T-helper 1 cell (primary cell): ENCODE measurements at places on chromosomes 4 and X.
A peak's percentile ranks its signal among the peaks of the same experiment; 100 is the strongest.

DNA sequence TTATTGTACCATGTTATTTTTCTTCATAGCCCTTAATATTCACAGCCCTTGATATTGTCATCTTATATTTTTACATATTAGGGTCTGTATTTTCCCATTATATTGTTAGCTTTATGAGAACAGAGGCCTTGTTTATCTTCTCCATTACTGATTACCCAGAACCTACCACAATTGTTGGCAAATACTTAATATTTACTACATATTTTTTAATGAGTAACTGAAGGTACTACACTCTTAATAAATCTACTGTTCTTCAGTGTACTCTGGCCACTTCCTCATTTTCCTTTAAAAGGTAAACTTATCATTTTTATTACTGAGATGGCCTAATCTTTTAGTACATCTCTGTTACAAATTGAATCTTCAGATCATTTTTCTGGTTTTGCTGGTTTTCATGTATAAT, 133.5 kb downstream of the COL4A5 start:
- DNase-seq, result no peak

GRCh38 chr4:153252122-153252521, 47.9 kb downstream of the TRIM2 start:
- DNase-seq, result no peak

DNA sequence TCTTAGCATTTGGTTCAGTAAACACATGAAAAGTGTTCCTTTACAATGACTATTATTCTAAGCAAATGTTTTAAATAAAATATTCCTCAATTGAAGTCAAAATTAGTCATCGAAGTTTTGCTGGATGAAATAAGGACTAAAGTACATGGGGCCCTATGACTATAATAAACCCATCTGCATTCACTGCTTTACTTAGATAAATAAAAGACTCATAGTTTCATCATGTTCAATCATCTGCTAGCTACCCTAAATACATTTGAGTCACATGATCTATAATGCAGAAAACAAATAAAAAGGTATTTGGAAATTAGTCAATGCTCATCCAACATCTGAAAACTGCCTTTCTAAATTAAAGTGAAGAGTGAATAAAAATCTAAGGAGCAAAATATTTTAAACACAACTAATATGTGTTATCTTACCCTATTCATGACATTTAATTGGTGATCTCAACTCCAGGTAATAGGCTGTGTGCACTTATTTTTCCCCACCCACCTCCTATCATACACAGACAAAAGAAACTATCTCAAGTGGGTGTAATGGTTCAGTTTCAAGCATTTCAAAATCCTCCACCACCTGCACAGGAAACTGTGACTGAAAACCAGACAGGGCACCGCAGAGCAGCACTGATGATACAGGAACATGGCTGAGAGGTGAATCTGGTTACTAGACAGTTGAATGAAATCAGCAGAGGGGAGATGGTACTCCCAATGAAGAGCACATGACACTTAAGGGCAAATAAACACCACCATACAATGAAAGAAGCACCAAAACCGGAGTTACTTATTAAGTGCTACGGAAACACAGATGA, 78.6 kb downstream of the CAMK2D start:
- DNase-seq, result peak; percentile 59

DNA sequence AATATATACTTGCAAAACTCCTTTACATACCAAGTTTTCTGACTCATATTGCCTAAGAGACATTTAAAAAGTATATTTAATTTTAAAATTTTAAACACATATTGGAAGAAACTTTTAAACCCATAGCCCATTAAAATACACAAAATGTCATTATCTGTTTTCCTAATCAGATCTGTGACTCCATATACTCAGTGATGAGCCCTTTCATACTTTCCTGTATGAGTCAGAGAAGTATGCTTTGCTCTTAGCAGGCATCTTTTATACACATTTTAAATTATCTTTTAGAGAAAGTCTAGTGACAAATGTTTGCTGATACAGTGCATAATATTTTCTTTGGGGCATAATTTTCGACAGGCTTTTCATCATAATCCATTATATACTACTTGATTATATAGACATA, 26.4 kb downstream of the SPIN3 start:
- no peak for DNase-seq

GRCh38 chr4:174241162-174241561, 42.3 kb downstream of the FBXO8 start:
- DNase-seq, result no peak

DNA sequence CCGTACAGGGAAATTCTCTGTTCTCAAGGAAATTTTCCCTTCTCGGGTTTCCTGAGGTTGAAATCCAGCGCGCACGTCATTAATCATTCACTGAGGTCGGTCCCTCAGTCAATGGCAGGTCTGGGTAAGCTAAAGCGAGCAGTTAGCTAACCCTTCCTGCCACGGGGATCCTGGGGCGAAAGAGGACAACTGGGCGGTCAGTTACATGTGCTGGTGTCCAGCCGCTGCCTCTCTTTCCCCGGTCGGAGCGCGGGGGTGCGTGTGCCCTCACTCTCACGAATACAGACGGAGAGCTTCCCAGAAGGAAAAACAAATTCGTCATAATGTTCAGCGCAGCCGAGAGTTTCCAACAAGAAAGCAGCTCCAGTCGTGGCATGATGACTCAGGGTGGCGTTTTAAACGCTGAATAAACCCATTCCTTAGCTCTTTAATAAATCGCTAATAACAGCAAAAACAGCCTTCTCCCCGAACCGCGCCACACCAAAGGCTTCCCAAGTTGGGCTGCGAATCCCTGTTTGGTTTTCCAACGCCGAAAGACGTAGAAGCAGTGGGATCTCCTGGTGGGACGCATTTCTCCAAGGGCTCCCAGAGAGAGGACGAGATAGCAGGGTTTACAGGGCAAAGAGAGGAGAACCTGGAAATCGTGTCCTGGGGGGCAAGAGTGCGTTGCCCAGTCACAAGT, 752 bp upstream of the FGF5 start:
- no peak for DNase-seq

DNA sequence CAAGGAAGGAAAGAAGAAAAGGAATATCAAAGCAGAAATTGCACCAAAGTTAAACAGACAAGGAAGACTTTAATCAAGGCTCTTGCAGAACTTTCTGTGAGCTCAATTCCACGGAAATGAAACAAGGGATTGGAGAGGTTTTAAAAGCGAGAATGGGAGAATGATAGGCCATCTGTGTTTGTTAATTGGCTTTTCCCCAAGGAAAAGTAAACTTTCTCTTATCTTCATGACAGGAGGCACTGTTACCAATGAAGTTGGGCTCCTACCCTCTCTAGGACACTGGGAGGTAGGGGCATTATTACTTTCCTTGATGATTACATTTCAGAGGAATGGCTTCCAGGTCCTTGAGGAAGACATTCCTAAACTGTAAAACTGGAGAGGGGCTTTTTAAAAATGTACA, 328.8 kb upstream of the NWD2 start:
- DNase-seq, result no peak

GRCh38 chr4:54746218-54746617, 88.5 kb downstream of the KIT start:
- no peak for DNase-seq

- no peak for DNase-seq
Measured at GRCh38 chr4:111788099-111788498, 357.2 kb upstream of the FAM241A start.

DNA sequence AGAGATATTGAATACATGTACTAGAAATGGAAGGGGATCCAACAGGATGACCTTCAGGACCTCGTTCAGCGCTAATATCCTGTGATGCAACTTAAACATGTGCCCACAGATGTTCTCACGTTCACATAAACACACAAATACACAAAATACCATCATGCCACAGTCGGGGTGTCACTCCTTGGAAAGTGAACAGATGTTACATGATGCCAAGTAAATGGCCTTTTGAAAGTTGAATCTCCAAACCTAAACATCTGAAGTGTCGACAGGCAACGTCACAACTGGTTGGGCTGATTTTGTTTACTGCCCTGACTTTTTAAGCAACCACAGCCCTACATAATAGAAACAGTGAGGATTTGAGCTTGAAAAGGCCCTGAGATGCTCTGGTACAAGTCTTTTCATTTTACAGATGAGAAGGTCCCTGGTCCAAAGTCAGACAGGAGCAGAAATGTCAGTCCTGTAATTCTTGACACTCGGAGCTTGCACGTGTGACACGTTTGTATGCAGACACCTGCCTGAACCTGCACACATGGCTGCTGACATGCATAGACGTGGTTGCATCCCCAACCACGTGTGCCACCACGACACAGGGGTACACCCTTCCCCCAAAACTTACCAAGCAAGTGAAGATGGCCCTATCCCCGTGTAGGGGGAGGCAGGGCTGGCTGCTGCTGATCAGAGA, 23.5 kb upstream of the BCORL1 start:
- no peak for DNase-seq

DNA sequence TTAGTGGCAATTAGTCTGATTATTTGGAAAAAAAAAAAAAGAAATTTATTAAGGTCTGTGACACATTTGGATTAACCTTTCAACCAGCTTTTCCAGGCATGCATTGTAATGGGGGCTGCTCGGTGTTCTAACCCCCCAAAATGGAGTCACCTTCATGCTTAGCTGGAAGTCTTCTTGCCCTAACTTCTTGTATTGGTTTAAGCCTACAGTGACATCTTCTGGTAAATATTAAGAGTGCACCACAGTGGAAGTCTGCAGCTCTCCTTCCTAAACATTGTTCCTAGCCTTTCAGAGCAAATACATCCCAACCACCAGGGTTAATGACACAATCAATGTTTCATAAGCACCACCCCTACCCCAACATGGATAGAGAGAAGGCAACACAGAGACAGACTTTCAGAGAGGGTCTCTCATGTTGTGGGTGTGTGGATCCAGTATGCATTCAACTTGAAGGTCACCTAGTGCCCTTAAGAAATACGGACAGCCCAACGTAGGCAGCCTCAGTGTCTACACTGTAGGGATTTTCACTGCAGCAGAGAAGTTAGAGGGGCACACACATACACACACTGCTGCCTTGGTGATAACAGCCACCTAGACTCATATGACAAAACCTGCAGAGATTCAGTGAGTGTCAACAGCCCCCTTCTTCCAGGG, 142.9 kb upstream of the MBNL3 start:
- no peak for DNase-seq

GRCh38 chrX:119885554-119886428, 9.9 kb upstream of the AKAP14 start:
- peak; percentile 60 for DNase-seq

DNA sequence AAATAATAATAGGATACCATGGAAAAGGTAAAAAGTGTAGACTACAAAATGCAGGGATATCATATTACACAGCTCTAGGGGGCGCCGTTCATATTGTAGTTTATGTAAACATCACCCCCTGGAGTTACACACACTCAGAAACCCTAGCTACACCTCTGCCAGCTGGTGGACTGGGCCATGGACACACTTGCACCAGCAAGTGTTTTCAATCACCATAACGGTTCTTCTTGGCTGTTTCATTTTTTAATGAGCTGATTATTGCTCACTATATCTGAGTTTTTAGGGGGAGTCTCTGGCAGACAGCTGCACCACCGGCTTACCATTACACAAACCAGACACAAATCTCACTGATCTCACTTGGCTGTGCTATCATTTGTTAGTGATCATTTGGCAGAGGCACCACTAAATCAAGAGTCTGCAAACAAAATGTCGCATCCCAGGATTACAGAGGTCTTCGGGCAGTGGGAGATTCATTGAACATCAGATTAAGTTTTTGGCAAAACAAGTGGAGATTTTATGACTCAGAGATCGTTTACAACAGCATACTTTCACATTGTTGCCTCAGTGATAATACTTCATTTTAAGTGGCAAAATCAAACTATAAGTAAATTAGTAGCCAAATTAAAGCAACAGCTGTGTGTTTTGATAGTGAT, 185.7 kb downstream of the UNC5C start:
- DNase-seq, result no peak
